ENCODE measurements at places on chromosomes 2 and 18. TPM values are rescaled to one million over a fixed set of nuclear protein-coding genes. Genes with fewer than 3 reads are reported as not detected.

GRCh38 chr2:121093692-121094091 is 191.3 kb downstream of the TFCP2L1 start:
- no peak for DNase-seq

GRCh38 chr18:3692691-3693090 is 242.7 kb downstream of the TGIF1 start:
- DNase-seq = no peak

DNA sequence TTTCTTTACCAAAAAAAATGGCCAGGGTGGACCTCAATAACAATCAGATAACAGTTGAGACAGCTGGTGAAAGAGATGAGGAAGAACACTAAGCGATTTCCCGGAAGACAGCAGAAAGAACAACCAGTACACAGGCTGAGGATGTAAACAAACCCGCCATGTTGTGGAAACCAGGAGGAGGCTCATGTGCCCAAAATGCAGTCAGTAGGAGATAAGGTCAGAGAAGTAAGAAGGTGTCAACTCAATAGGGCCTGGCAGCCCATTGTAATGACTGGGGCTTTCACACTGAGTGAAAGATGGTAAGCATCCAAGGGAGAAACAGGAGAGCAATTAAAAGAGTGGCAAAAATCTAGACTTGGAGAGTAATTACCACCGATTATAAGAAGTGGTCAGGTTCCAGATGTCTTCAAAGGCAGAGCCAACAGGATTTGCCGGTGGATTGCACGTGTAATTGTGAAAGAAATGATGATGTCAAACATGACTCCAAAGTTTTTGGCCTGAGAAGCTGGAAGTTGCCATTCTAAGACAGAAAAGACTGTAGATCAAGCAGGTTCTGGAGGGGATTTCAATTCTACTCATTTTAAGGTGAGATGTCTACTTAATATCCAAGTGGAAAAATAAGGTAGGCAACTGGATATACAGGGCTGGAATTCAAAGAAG is 77.7 kb upstream of the CYP1B1 start:
- DNase-seq = no peak

GRCh38 chr2:68959001-68959400 is 6.3 kb upstream of the GKN2 start:
- DNase-seq = no peak

DNA sequence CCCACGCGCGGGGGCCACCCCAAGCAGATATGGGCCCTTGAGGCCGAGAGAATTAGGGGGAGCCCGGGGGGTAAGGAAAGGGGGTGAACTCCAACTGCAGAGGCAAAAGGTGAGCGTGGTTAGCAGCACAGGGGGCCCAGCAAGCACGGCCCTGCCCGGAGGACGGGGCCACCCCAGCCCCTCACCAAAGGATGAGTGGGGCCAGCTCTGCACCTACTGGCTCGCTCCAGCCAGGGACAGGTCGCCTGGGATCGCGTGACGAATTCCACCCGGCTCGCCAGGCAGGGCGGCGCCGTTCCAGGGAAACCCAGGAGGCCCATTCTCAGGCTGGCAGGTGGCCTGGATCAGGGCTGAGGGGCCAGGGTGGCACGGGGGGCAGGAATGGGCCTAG is 38.6 kb downstream of the BIN1 start:
- no peak for DNase-seq

DNA sequence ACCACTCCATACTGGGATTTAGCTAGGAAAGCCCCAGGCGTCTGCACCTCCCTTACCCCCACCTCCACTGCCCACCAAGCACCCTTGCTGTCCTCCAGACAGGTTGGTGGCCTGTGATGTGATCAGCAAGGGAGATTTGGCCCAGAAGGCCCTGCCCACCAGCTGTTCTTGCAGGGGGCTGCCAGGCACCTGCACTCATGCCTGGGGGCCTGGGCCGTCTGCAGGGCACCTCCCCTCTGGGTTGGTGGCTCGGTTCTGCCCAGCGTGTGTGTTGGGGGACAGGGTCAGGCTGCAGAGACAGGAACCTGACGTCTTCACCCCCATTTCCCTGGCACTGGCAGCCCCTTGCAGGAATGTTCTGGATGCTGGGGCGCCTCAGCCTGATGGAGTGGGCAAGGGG is 5.8 kb downstream of the DNMT3A start:
- no peak for DNase-seq

GRCh38 chr2:120421126-120421829 is 75.3 kb downstream of the INHBB start:
- no peak for DNase-seq

- no peak for DNase-seq
Observed at GRCh38 chr2:32633040-32633439, 5.2 kb downstream of the TTC27 start.

DNA sequence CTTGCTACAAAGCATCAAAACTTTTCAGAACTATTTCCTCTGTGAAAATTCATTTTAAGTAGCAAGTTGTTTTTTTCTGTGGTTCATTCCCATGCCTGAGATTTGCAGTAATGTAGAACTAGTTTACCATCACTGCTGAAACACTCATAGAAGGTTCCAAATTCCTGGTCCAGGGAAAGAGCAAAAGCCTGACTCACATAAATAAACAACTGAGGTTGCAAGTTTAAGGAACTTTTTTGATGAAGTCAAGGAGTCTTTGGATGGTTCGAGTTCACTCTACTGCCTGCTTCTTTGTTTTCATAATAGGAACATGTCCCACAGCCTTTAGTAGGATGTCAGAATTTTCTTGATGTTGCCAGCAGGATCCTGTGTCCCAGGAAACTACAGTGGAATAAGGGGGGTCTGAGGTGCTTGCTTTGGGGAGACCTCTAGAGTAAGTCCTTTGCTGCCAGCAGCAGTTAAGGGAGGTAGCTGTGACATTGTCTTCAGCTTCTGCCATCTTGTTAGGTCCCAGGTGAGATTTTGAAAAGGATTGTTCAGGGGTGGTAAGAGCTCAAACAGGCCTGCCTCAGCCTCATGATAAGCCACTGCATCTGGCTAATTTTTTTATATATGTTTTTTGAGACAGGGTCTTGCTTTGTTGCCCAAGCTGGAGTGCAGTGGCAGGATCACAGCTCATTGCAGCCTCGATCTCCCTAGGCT is 43.9 kb downstream of the ACSL3 start:
- no peak for DNase-seq

GRCh38 chr2:238493880-238494572 is 67.3 kb downstream of the ASB1 start:
- DNase-seq = no peak

Gene GPR148
- not detected for polyA plus RNA-seq

Gene STARD6
- polyA plus RNA-seq = not detected

Gene CXCR1
- polyA plus RNA-seq = 0.39 TPM

Gene VAMP8
- polyA plus RNA-seq = 286 TPM

Data from foreskin keratinocyte (primary cell).